Kidney (tissue), 22 donors: ENCODE measurements at places on chromosomes 6 and 20. TPM values are rescaled to one million over a fixed set of nuclear protein-coding genes. Genes with fewer than 3 reads are reported as not detected.

The F13A1 gene
- 28.9 TPM for polyA plus RNA-seq

The GRIK2 gene
- 1.4 TPM for polyA plus RNA-seq

The PLCB1 gene
- 9.4 TPM for polyA plus RNA-seq

The CNR1 gene
- polyA plus RNA-seq, result 0.17 TPM

The MRPS18A gene
- 103 TPM for polyA plus RNA-seq

The FAM217A gene
- polyA plus RNA-seq, result 0.56 TPM

The CST4 gene
- polyA plus RNA-seq, result not detected

The FRK gene
- 5.9 TPM for polyA plus RNA-seq

The APMAP gene
- polyA plus RNA-seq, result 79.7 TPM

The CCN5 gene
- 0.41 TPM for polyA plus RNA-seq

The BMP7 gene
- polyA plus RNA-seq, result 11.3 TPM

The SAMD5 gene
- polyA plus RNA-seq, result 11.1 TPM

The AFDN gene
- 21.5 TPM for polyA plus RNA-seq

The MYLK4 gene
- polyA plus RNA-seq, result 1.1 TPM

The ZNF311 gene
- 0.77 TPM for polyA plus RNA-seq

The NQO2 gene
- polyA plus RNA-seq, result 291 TPM

The PGC gene
- polyA plus RNA-seq, result 0.39 TPM

The TFAP2A gene
- 10.1 TPM for polyA plus RNA-seq

The FAM209B gene
- polyA plus RNA-seq, result not detected

The WASF1 gene
- 6.5 TPM for polyA plus RNA-seq

The PTCRA gene
- polyA plus RNA-seq, result not detected

The CFAP206 gene
- polyA plus RNA-seq, result 2.6 TPM

The C20orf204 gene
- polyA plus RNA-seq, result 0.75 TPM

The CALHM4 gene
- 0.60 TPM for polyA plus RNA-seq

The SNRNP48 gene
- 5.2 TPM for polyA plus RNA-seq

The BMP6 gene
- 5.0 TPM for polyA plus RNA-seq

The LGSN gene
- 0.26 TPM for polyA plus RNA-seq

The OR12D1 gene
- not detected for polyA plus RNA-seq

The EFCAB8 gene
- polyA plus RNA-seq, result not detected

The BPIFB1 gene
- not detected for polyA plus RNA-seq

The TCP11 gene
- polyA plus RNA-seq, result 0.41 TPM
